ENCODE measurements at places on chromosomes 4 and X. TPM values are rescaled to one million over a fixed set of nuclear protein-coding genes. Genes with fewer than 3 reads are reported as not detected.
A peak's percentile ranks its signal among the peaks of the same experiment; 100 is the strongest.

Gene RAB9B
- 1.9 TPM for total RNA-seq

Gene MAGEA11
- not detected for total RNA-seq

Gene TFE3
- 44.1 TPM for total RNA-seq

Gene CFAP99
- 2.0 TPM for total RNA-seq

Gene GASK1B
- total RNA-seq, result 69.3 TPM

Gene ZFYVE28
- total RNA-seq, result 12.3 TPM

Gene NEUROG2
- total RNA-seq, result 0.33 TPM

Gene FRYL
- 112 TPM for total RNA-seq

Gene RASSF6
- 4.6 TPM for total RNA-seq

Gene UBQLN2
- total RNA-seq, result 21.3 TPM

Gene GRPEL1
- total RNA-seq, result 24.1 TPM

Gene BANK1
- total RNA-seq, result 0.98 TPM

DNA sequence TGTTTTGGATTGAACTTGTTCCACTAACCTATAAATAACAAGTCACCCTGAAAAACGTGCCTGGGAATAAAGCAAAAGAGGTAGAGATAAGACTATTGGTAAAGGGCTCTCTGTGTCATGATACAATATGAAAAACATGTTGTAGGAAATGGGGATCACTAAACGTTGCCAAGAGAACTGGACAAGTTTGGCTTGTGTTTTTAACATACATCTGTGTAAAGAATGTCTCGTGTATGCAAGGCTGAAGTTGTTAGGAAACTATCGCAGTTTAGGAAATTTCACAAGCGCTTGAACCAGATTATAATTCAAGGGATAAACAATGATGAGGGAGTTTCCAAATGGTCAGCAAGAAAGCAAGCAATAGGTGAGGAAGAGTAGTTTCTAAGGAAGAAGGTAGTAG lies 655.8 kb downstream of the PCDH7 start:
- H3K36me3 ChIP-seq, result no peaks in the 10 kb centered on the region
- DNase-seq, result no peak
- no peaks in the 10 kb centered on the region for H3K4me1 ChIP-seq
- no peak overlapping the region for H3K27ac ChIP-seq
- H3K4me3 ChIP-seq, result no peak overlapping the region

- H3K27me3 ChIP-seq, result no peaks in the 10 kb centered on the region
- no peaks in the 10 kb centered on the region for H3K4me1 ChIP-seq
- no peak overlapping the region for H3K4me3 ChIP-seq
- H3K36me3 ChIP-seq, result no peaks in the 10 kb centered on the region
- peak overlapping the region; percentile 29 for H3K27ac ChIP-seq
- DNase-seq, result no peak
Observed at GRCh38 chrX:17292111-17292527, 82.9 kb upstream of the NHS start.

DNA sequence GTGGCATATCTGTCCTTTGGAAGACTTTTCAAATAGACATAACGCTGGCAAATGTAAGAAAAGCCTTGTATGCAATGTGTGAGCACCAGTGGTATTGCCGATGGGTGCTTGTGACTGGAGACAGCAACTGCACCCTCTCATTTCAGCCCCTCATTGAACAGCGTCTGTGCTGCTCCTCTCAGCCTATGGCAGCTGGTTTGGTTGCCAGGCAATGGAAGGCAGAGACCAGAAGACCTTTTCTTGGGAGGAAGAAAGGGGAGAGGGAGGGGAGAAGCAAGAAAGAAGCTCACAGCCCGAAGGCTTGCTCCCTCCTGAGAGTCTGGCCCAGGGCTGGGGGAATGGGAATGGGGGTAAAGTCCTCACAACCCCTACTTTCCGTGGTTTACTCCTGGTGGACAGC lies 20.2 kb downstream of the ZCCHC13 start:
- no peaks in the 10 kb centered on the region for H3K36me3 ChIP-seq
- H3K27me3 ChIP-seq, result peaks cover 32% of the 10 kb centered on the region
- no peak for DNase-seq
- H3K4me1 ChIP-seq, result no peaks in the 10 kb centered on the region

- no peaks in the 10 kb centered on the region for H3K36me3 ChIP-seq
- H3K27ac ChIP-seq, result no peak overlapping the region
- no peak overlapping the region for H3K4me3 ChIP-seq
- peaks cover 6% of the 10 kb centered on the region for H3K27me3 ChIP-seq
- DNase-seq, result no peak
Observed at GRCh38 chrX:12118134-12118533, 20.1 kb upstream of the FRMPD4 start.

- H3K27me3 ChIP-seq, result no peaks in the 10 kb centered on the region
- H3K27ac ChIP-seq, result no peak overlapping the region
- DNase-seq, result peak; percentile 15
- H3K36me3 ChIP-seq, result no peaks in the 10 kb centered on the region
- no peaks in the 10 kb centered on the region for H3K4me1 ChIP-seq
Observed at GRCh38 chr4:8296491-8296890, 26.9 kb downstream of the HTRA3 start.

- no peaks in the 10 kb centered on the region for H3K4me1 ChIP-seq
- no peak for DNase-seq
- H3K4me3 ChIP-seq, result no peak overlapping the region
- no peaks in the 10 kb centered on the region for H3K36me3 ChIP-seq
- peak overlapping the region; percentile 84 for H3K27ac ChIP-seq
Observed at GRCh38 chr4:39354254-39354552, 12.0 kb downstream of the RFC1 start.

- DNase-seq, result no peak
- no peaks in the 10 kb centered on the region for H3K4me1 ChIP-seq
- H3K27me3 ChIP-seq, result no peaks in the 10 kb centered on the region
- no peak overlapping the region for H3K4me3 ChIP-seq
- no peak overlapping the region for H3K27ac ChIP-seq
Observed at GRCh38 chr4:116489739-116490138, 595.6 kb downstream of the TRAM1L1 start.

GRCh38 chr4:88014386-88014905 lies 7.0 kb downstream of the PKD2 start:
- DNase-seq, result no peak
- no peak overlapping the region for H3K27ac ChIP-seq
- H3K27me3 ChIP-seq, result no peaks in the 10 kb centered on the region
- no peaks in the 10 kb centered on the region for H3K36me3 ChIP-seq
- H3K4me3 ChIP-seq, result no peak overlapping the region

DNA sequence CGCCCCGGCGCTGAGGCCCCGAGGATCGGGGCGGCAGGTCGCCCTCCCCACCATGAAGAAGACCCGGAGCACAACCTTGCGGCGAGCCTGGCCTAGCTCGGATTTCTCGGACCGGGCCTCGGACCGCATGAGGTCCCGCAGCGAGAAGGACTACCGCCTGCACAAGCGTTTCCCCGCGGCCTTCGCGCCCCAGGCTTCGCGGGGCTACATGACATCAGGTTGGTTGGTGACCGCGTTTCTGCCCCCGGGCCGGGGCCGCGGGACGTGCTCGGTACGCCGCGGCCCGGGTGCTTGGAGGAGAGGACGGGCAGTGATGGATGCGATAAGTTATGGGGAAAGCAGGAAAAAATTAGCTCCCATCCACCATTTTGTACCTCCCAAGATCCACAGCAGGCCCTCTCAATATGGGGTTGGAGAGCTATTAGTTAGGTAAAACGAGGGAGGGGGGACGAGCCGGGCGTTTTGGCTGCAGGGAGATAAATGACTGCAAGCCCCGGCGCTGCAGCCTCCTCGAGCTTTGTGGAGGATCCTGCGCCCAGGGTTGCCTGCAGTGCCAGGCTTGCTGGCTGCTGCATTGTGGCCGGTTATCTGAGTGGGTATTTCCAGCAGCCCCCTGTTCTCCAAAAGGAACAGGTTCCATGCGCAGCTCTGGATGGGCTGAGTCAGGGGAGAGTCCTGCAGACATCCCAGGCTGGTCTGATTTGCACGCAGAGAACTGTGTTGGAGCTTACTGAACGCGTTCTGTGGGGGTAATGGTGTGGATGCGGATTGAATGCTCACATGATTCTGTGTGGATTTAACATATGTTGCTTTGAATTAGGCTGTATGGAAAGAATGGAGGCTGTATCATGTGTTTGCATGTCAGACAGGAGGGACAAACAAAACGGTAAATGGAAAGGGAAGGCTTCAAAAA lies 1.9 kb downstream of the STOX2 start:
- no peak overlapping the region for H3K27ac ChIP-seq
- no peaks in the 10 kb centered on the region for H3K27me3 ChIP-seq

- no peaks in the 10 kb centered on the region for H3K36me3 ChIP-seq
- H3K27me3 ChIP-seq, result no peaks in the 10 kb centered on the region
- no peak overlapping the region for H3K27ac ChIP-seq
- no peak overlapping the region for H3K4me3 ChIP-seq
- DNase-seq, result no peak
Observed at GRCh38 chr4:175238827-175239517, 320.8 kb downstream of the ADAM29 start.

- no peaks in the 10 kb centered on the region for H3K36me3 ChIP-seq
- peak; percentile 51 for DNase-seq
- H3K27me3 ChIP-seq, result no peaks in the 10 kb centered on the region
- peak overlapping the region; percentile 54 for H3K4me3 ChIP-seq
- H3K27ac ChIP-seq, result peak overlapping the region; percentile 92
- H3K4me1 ChIP-seq, result no peaks in the 10 kb centered on the region
Observed at GRCh38 chr4:150079081-150079581, 886 bp downstream of the DCLK2 start.

- no peaks in the 10 kb centered on the region for H3K27me3 ChIP-seq
- no peak overlapping the region for H3K4me3 ChIP-seq
- H3K4me1 ChIP-seq, result no peaks in the 10 kb centered on the region
- no peak for DNase-seq
Observed at GRCh38 chrX:9980401-9980800, 13.2 kb downstream of the CLDN34 start.

DNA sequence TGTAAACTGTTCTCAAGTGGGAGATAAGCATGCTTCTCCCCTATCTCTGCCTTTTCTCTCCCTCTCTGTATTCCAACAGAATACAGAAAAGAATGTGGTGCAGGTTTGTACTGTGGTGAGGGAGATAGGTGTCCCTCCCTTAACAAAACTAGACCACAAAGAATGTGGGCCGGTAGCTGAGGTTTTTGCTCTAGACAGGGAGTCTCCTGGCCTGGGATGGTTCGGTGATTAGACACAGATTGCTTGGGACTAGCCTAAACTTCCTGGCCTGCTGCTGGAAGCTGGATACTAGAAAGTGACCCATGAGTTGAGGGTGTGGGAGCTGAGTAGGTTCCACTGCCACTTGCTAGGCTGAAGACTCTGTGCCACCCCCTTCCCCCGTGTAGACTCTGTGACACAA lies 143.0 kb downstream of the CXXC4 start:
- no peak overlapping the region for H3K27ac ChIP-seq
- DNase-seq, result no peak
- H3K27me3 ChIP-seq, result no peaks in the 10 kb centered on the region
- H3K36me3 ChIP-seq, result no peaks in the 10 kb centered on the region
- no peak overlapping the region for H3K4me3 ChIP-seq

GRCh38 chr4:81431971-81432370 lies 39.7 kb downstream of the RASGEF1B start:
- no peak overlapping the region for H3K27ac ChIP-seq
- no peak overlapping the region for H3K4me3 ChIP-seq
- H3K4me1 ChIP-seq, result no peaks in the 10 kb centered on the region
- no peaks in the 10 kb centered on the region for H3K36me3 ChIP-seq
- no peaks in the 10 kb centered on the region for H3K27me3 ChIP-seq

DNA sequence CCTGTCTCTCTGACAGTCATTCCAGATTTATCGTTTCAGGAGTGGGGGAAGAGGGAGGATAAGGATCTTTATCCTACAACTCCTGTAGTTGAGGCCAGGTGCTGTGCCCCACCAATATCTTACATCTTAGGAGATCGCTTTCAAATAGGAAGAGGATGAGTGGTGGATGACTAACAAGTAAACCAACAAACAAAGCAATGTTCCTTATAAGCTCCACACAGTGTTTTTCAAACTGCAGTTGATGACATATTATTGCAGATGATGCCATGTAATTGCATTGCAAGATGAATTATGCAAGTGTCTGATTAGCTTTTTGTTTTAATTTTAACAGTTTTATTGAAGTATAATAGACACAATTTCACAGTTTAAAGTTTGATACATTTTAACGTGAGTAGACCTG lies 35.8 kb upstream of the TMEM164 start:
- H3K27ac ChIP-seq, result no peak overlapping the region
- no peak for DNase-seq
- no peaks in the 10 kb centered on the region for H3K27me3 ChIP-seq
- H3K36me3 ChIP-seq, result no peaks in the 10 kb centered on the region

DNA sequence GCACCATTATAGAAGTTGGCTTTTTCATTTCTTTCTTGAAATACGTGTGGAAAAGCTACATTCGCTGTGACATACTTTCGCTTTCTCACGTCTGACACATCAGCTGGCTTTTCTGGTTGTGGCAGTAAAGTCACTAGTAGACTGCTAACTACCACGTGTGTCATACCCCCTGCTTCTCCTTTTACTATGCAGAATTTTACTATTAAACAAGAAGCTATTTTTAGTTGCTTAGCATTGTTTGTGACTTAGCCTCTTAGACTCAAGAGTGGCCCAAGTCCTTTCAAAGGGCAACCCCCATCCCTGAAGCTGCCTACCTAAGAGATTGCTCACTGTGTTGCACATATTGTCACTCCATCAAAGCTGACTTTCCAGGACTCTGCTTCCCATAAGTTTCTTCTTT lies 2.1 kb upstream of the IL2 start:
- H3K36me3 ChIP-seq, result no peaks in the 10 kb centered on the region
- H3K4me1 ChIP-seq, result no peaks in the 10 kb centered on the region
- no peak for DNase-seq

DNA sequence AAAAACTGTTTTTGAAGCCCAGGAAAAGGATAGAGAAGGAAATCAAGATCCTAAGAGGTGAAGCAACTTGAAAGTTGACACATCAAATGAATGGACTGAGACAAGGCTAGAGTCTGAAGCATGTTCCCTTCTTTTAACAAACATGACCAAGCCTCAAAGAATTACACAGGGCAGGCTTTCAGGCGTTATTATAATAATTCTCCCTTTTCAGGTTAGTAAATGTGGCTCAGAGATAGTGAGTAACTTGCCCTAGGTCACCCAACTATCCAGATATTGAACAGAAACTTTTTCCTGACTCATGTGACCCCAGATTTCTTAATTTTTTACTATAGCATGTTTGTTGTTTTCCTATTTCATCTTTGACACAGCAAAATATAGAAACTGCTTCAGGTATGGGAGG lies 91.7 kb downstream of the PPP1R2C start:
- peaks cover 10% of the 10 kb centered on the region for H3K27me3 ChIP-seq
- H3K4me3 ChIP-seq, result no peak overlapping the region
- H3K4me1 ChIP-seq, result no peaks in the 10 kb centered on the region
- H3K27ac ChIP-seq, result no peak overlapping the region
- H3K36me3 ChIP-seq, result no peaks in the 10 kb centered on the region
- no peak for DNase-seq

DNA sequence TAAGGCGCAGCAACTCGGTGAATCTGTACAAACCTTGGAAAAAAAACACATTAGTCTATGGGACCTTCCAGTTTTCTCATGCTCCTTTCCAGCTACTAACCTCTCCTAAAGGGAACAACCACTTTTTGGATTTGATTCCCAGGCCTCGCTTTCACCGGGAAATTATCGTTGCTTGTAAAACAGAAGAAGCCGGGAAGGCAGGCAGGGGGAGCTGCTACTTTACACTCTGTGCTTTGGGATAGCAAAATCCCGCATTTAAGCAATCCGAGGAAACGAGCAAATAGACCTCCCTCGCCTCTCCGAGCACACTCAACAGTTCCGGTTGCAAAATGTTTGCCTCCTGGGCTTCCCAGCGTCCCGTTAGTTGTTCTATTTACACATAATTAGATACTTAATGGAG lies 1.2 kb downstream of the CD38 start:
- peak overlapping the region; percentile 58 for H3K4me3 ChIP-seq
- H3K27ac ChIP-seq, result no peak overlapping the region
- no peaks in the 10 kb centered on the region for H3K27me3 ChIP-seq
- peaks cover 9% of the 10 kb centered on the region for H3K4me1 ChIP-seq
- DNase-seq, result no peak

Measured in breast epithelium (tissue), 4 donors.